Activated naive CD4-positive, alpha-beta T cell treated with Interleukin-2 at 50 U/mL for 16 hours (primary cell): ENCODE measurements at places on chromosomes 7 and 10.

DNA sequence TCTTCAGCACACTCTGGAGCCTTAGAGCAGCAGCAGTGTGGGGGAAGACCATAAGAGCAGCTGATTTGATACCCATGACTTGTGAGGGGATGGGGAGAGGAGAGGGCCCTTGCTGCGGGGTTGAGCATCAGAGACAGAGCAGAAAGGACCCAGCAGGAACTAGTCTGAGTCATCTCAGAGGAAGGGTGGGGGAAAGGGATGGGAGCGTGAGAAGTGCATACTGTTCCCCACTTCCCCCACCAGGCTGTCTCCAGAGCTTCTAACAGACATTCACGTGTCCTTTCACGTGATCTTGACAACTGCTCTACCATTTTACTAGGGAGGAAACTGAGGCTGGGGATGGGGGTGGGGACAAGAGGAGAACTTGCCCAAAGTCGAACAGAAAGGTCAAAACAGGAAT lies 38.7 kb downstream of the FAM241B start:
- DNase-seq: no peak

GRCh38 chr10:24360282-24361127 lies 151.6 kb downstream of the KIAA1217 start:
- DNase-seq: peak; percentile 17

DNA sequence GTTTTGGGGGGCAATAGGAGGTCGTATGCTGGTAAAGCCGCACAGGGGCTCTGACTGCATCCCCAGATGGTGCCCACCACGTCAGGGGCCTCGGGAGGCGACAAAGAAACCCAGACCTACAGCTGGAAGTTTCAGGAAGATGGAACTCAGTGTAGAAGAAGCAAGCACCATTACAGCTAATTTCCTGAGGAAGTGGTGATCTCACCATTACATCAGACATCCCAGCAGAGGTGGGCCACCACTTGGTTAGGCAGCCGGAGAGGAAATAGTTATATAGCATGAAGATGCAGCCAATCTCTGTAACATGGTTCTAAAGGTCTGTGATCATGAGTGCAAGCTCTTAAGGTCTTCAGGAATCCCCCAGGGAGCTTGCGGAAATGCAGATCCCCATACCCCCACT lies 127.3 kb upstream of the PCBD1 start:
- DNase-seq: no peak

GRCh38 chr7:1575809-1576208 lies 6.0 kb upstream of the PSMG3 start:
- DNase-seq: no peak

- no peak for DNase-seq
Measured at GRCh38 chr7:106597014-106597413, 63.9 kb downstream of the CCDC71L start.

DNA sequence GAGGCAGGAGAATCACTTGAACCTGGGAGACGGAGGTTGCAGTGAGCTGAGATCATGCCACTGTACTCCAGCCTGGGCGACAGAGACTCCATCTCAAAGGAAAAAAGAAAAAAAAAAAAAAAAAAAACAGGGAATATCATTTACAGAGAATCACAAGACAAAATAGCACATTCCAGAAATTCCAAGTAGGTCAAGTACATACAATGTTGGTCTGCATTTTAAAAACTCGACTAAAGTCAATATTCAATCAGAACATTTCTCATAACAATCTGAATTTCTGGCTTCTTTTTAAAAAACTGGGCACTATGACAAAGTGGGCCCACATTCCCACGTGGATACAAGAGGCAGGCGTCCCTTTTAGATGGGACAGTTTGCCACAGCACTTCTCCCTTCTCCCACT lies 12.8 kb downstream of the ZC3HAV1L start:
- no peak for DNase-seq

GRCh38 chr10:48251152-48251524 lies 23.4 kb downstream of the FRMPD2 start:
- DNase-seq: no peak

GRCh38 chr7:26083113-26083512 lies 68.9 kb upstream of the NFE2L3 start:
- no peak for DNase-seq

DNA sequence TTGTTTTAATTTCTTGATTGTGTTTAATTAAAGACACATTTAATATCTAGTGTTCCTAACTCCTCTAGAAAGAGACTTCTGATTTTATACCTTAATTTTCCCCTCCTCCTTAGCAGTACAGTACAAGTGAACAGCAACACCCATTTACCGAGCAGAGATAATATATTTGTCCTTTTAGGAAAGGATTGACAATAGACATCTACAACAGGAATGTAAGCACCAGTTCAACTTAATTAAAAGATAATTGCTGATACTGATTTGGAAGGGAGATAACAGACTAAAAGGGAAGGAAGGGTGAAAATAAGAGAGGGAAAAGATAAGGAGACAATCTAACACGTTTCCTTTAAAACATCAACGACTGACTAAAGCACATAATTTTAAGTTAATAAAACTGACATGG lies 119.3 kb downstream of the SRPK2 start:
- no peak for DNase-seq

- no peak for DNase-seq
Measured at GRCh38 chr10:75889051-75889450, 457.6 kb downstream of the LRMDA start.

DNA sequence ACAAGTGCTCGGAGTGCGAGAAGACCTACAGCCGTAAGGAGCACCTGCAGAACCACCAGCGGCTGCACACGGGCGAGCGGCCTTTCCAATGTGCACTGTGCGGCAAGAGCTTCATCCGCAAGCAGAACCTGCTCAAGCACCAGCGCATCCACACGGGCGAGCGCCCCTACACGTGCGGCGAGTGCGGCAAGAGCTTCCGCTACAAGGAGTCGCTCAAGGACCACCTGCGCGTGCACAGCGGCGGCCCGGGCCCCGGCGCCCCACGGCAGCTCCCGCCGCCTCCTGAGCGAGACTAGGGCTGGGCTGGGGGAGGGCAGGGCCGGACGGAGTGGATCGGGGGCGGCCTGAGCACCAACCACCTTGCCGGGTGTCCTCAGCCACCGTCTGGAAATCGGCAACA lies 15.1 kb upstream of the ZNF212 start:
- DNase-seq: no peak

- DNase-seq: no peak
Measured at GRCh38 chr10:101385866-101386658, 32.1 kb downstream of the BTRC start.

- no peak for DNase-seq
Measured at GRCh38 chr7:17545348-17545747, 246.9 kb downstream of the AHR start.

GRCh38 chr10:69333205-69333604 lies 54.9 kb downstream of the HK1 start:
- DNase-seq: no peak

GRCh38 chr7:12942609-12943008 lies 255.2 kb downstream of the ARL4A start:
- DNase-seq: no peak

GRCh38 chr7:66748791-66749190 lies 8.3 kb downstream of the RABGEF1 start:
- no peak for DNase-seq

- DNase-seq: no peak
Measured at GRCh38 chr7:158685693-158686092, 18.9 kb downstream of the NCAPG2 start.

DNA sequence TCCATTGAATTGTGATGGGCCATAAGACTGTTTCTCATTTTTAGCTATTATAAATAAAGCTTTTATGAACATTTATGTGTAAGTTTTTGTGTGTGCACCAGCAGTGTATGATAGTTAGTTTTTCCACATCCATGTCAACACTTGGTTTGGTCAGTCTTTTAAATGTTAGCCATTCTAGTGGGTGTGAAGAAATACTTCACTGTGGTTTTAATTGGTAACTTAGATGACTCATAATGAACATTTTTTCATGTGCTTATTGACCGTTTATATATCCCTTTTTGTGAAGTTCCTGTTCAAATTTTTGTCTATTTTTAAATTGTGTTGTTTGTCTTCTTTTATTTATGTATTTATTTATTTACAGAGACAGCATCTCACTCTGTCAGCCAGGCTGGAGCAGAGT lies 23.6 kb upstream of the PDK4 start:
- DNase-seq: no peak

GRCh38 chr10:60277656-60278055 lies 112.0 kb downstream of the ANK3 start:
- DNase-seq: no peak

- DNase-seq: peak; percentile 60
Measured at GRCh38 chr10:21278491-21279216, 246.8 kb downstream of the SKIDA1 start.
